ENCODE measurements at places on chromosomes 11 and 22. TPM values are rescaled to one million over a fixed set of nuclear protein-coding genes. Genes with fewer than 3 reads are reported as not detected.

GVQW3 gene
- total RNA-seq, result 0.45 TPM

KRTAP5-11 gene
- total RNA-seq, result not detected

INS gene
- not detected for total RNA-seq

CREB3L1 gene
- total RNA-seq, result 37.0 TPM

DLG2 gene
- total RNA-seq, result 0.45 TPM

MCHR1 gene
- total RNA-seq, result not detected

TH gene
- not detected for total RNA-seq

MMP1 gene
- 14.6 TPM for total RNA-seq

IGSF22 gene
- total RNA-seq, result under 0.01 TPM

MICAL2 gene
- 116 TPM for total RNA-seq

MYOD1 gene
- not detected for total RNA-seq

PHRF1 gene
- total RNA-seq, result 18.1 TPM

NLRP10 gene
- 7.6 TPM for total RNA-seq

RBX1 gene
- total RNA-seq, result 122 TPM

OR5A1 gene
- not detected for total RNA-seq

SCGB2A2 gene
- total RNA-seq, result not detected

PTGDR2 gene
- total RNA-seq, result 1.3 TPM

CECR2 gene
- 0.15 TPM for total RNA-seq

All from bronchus fibroblast of lung (primary cell).